ENCODE measurements at places on chromosomes 12 and 14. TPM values are rescaled to one million over a fixed set of nuclear protein-coding genes. Genes with fewer than 3 reads are reported as not detected.

PTGDR gene
- 0.58 TPM for total RNA-seq

TCP11L2 gene
- 45.4 TPM for total RNA-seq

SIX4 gene
- 8.1 TPM for total RNA-seq

TSHR gene
- total RNA-seq, result not detected

PKP2 gene
- 0.38 TPM for total RNA-seq

AHNAK2 gene
- total RNA-seq, result 33.0 TPM

SUDS3 gene
- 34.1 TPM for total RNA-seq

ZNF384 gene
- total RNA-seq, result 9.0 TPM

RERG gene
- total RNA-seq, result 1.1 TPM

TESPA1 gene
- total RNA-seq, result not detected

C1QL4 gene
- total RNA-seq, result 0.38 TPM
